Astrocyte of the spinal cord (primary cell): ENCODE measurements at places on chromosomes 2 and 18.

- no peak for DNase-seq
Observed at GRCh38 chr2:178891959-178892485, 84.8 kb upstream of the TTN start.

DNA sequence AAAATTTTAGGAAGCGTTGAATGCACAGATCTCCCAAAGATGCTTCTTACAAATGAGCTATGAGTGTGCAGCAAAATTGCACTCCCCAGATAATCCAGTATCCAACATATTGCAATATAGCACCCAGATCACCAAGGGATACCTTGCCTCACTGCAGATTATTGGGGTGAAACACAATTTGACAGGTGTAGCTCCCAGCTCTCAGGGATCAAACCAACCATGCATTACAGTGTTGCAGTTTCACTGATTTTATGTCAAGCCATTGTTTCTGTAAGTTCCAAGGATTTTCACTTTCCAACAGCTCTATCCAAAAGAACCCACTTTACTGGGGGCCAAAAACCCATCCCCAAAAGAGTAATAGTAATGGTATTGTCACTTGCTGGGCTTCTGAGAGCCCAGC, 10.8 kb upstream of the PRLH start:
- no peak for DNase-seq

DNA sequence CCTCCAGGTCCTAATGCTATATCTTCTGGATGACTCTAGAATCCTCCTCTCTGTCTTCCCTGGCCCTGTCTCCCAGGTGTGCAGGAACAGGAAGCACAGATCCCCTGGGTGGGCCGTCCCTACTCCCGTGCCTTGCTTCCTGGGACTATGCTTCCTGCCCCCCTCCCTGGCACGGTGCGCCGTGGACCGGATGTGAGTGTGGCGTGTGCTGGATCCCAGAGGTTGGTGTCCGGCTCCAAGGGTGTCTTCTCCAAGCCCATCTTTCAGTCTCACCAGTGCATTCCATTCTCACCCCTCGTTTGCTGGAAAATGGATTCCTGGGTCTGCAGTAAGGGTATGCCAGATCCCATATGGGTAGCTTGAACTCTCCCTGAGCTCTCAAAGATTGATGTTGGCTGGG, 144.4 kb upstream of the TWIST2 start:
- DNase-seq: no peak

- no peak for DNase-seq
Observed at GRCh38 chr2:198571393-198571792, 767.0 kb downstream of the PLCL1 start.

- DNase-seq: peak; percentile 64
Observed at GRCh38 chr2:201414099-201415023, 36.9 kb downstream of the TRAK2 start.

GRCh38 chr2:200354833-200355751, 48.6 kb downstream of the SPATS2L start:
- no peak for DNase-seq

GRCh38 chr18:37533647-37534584, 31.7 kb downstream of the CELF4 start:
- DNase-seq: no peak

GRCh38 chr18:77495982-77496690, 246.5 kb downstream of the GALR1 start:
- no peak for DNase-seq

- DNase-seq: no peak
Observed at GRCh38 chr2:10245021-10245420, 57.7 kb upstream of the HPCAL1 start.

DNA sequence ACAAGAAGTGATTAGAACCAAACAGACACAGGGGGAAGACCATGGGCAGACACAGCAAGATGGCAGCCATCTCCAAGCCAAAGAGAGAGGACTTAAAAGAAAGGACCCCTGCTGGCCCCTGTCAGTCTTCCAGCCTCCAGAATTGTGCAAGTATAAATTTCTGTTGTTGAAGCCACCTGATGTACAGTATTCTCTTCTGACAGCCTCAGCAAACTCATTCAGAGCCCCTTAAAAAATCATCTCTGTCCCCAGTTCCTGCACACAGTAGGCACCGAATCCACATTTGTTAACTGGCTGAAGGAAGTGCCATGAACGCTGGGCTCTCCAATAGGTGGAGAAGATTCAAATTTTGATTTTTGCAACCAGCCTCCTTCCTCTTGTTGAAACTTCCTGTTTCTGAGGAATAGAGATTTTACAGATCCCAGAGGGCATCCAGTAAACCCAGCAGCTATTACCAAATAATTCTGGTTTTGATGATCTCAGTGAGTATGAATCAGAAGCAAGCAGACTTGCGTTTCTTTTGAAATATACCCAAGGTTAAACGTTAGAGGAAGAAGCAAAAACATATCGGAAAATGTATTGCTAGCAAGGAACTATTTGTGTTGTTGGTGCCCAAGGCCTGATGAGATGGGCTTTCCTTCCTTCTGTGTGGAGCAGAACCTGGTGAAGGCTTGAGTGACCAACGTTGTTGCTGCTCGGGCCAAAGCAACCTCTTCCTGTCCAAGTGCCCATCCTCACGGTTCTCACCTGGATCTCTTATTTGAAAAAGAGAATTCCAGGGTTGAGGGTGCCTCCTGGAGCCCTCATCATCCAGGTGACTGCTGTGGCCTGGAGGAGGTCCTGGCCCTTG, 47.7 kb upstream of the PLB1 start:
- peak; percentile 82 for DNase-seq

GRCh38 chr2:239671916-239672849, 271.4 kb upstream of the HDAC4 start:
- no peak for DNase-seq

DNA sequence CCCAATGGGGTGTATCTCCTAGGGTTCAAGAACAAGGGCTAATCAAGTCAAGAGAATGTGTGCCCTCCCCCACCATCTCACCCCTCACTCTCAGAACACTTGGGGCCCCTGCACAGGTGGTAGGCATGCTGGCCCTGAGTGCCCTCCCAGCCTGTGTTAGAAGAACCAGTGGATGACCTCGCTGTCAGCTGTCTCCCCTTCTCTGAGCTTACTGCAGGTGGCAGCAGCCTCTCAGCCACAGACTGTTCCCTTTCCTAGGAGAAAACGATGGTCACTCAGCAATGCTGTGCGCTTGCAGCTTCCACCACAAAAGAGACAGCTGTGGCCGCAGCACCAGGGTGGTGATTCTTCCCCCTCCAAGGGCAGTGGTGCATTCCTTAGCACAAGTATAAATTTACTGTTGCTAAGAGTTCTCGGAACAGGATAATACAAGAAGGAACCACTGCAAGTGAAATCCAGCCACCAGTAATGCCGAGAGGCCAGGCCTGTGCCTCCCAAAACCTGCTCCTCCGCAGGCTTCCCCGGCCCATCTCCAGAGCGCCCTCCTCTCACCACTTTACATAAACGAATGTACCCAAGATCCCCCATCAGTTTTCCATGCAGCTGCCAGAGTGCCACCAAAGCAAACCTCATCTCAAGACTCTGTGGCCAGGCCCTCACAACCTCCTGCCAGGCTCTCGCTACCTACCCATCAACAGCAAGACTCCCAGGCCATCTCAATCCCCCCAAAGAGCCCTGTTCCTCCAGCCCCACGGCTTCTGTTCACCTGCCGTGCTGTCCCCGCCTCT, 935 bp upstream of the RAMP1 start:
- peak; percentile 89 for DNase-seq

- DNase-seq: peak; percentile 96
Observed at GRCh38 chr2:172442072-172442895, 14.9 kb downstream of the ITGA6 start.

DNA sequence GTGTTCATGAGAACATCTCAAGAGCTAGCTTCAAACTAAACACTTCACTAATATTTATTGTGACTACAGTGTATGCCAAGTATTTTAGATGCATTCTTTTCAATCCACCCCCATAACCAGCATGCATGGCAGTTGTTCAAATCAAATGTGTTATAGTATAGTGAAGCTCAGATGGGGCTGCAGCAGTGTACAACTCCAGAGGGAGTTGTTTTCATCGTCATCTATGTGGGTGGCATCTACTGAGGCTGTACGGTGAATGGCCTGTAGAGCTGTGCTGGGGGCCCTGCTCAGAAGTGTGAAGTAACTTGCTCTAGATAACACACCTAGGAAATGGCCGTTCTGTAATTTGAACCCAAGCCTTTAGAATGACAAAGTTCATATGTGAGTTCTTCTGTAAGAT, 71.8 kb upstream of the LRATD1 start:
- DNase-seq: no peak

DNA sequence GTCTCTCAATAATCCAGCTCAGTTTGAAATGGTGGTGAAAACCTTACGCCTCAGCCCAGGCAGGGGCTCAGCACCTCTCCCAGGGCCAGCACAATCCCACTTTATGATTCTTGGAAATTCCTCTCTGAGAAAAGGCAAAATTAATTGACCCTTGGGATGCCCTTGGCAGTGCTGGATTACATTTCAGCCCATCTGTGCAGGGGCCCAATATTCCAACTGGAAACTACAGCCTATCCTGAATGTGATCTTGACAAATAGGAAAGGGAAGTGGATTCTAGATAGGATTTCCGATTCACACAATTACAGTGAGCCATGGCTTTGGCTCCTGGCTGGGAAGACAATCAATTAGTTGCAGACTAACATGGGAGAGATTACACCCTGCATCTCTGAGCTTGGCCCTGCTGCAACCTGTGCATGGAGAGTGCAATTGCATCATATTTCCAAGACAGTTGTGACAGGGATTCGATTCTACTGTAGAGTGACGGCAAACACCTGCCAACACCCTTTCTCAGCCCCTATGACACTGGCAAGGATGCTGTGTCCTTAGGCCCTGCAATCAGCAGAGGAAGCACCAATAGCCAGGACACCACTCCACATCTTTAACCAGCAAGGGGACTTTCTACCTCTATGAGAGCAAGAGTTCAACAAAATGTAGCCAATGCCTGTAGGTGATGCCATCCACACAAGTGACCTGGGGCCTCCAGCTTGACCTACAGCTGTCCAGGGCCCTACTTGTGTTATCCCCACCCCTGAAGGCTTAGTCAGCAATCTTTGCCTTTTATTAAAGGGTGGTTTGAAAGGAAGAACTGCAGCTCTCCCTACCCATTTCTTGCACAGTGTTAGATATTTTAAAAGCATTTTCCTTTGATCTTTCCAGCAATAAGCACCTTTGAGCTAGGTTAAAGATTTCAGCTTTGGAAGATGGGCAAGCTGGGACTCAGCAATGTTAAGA, 187.2 kb upstream of the HS6ST1 start:
- no peak for DNase-seq

DNA sequence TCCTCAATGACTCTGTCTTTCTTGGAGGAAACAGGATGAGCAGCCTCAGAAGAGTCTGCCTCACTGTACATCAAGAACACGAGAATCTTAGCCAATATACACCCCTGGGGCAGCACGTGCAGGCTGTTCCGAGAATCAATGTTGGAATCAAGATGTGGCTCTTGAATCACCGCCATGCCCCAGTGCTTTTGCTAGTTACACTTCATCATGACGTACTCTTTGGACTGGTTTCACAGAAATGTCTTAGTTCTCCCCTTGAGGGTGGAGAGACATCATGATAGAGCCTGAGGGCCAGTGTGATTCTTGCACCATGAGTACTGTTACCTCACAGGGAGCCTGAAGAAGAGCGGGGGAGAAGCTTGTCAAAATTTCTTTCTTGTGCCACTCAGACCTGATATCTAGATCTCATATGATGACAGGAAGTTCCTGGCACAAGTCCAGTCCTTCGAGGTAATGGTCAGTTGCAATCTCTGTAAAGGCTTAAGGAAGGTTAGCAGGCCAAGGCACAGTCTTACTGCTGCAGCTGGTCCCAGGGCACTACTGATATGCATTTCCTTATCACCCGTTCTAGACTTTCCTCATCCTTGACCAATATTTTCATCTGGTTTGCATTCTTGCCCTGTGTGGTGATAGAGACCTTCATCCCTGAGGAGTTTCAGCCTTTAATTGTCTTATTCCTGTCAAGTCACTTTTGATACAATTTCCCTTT, 28.2 kb upstream of the STAT4 start:
- no peak for DNase-seq

DNA sequence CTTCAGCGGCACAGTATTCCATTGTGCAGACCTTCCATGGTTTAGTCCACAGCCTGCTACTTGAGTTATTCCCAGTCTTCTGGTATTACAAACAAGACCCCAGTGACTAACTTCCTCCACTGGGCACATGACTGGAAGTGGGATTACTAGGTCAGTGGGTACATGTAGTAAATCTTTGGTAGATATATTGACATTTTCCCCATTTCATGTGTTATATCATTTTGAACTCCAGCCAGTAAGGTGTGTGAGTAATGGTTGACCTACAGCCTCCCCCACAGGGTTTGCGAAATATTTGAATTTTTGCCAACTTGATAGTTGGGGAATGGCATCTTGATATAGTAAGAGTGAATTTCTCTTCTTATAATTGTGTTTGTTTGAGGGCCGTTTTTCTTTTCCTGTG, 58.8 kb downstream of the RNF144A start:
- peak; percentile 39 for DNase-seq

GRCh38 chr2:160477032-160477431, 16.6 kb downstream of the RBMS1 start:
- DNase-seq: no peak

- peak; percentile 37 for DNase-seq
Observed at GRCh38 chr2:189268763-189269162, 89.2 kb upstream of the COL5A2 start.

GRCh38 chr2:2662037-2662846, 331.2 kb upstream of the MYT1L start:
- peak; percentile 7 for DNase-seq

DNA sequence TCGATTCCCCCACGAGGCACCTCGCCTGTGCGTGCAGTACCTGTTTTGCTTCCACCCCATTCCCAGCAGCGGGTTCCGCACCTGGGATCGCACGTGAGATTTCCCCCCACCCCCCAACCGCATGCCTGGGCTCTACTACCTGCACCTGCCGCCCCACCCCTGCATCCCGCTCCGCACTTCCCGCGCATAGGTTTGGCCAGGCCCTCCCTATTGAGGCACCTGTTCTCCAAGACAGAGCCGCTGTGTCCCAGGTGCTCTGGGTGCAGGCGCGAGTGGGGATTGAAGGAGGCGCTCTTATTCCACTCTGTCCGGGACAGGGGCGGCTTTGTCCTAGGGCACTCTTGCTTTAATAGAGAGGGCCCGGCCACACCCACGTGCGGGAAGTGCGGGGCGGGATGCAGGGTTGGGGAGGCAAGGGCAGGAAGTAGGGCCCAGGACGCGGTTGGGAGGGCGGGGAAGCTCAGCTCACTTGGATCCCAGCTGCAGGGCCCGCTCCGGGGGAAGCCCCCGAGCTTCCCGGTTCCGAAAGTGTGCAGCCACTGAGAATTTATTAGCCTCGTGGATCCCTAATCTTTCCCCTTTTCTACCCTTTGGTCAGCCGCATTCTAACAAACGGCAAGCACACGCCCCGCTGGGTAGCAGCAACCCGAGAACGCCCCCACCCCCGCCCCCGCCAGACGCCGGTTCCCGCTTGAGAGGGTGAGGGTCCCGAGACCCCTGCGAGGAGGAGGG, 670 bp upstream of the MOCOS start:
- DNase-seq: no peak

GRCh38 chr18:36149514-36150289, 20.0 kb downstream of the ELP2 start:
- DNase-seq: no peak

DNA sequence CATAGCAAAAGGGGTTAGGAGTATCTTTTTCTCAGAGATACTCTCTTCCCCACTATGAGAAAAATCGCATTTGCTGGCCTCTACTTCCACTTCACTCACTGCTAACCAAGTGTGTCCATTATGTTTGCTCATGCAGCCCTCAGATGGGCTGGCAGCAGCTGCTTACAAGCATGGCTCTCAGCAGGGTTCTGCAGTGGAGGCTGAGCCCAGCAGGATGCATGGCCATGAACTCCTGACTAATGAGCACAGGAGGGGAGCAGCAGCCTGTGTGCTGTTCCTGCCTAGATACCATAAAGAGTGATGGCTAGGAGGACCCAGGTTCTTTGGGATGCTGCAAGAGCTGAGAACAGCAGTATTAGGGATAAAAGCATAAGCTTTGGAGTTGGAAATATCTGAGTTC, 316.9 kb upstream of the THSD7B start:
- DNase-seq: peak; percentile 5
